NCI-H1105 (cell line): ENCODE measurements at places on chromosomes 12 and 14.

GRCh38 chr12:47039079-47039478 lies 40.3 kb upstream of the PCED1B start:
- DNase-seq: no peak

DNA sequence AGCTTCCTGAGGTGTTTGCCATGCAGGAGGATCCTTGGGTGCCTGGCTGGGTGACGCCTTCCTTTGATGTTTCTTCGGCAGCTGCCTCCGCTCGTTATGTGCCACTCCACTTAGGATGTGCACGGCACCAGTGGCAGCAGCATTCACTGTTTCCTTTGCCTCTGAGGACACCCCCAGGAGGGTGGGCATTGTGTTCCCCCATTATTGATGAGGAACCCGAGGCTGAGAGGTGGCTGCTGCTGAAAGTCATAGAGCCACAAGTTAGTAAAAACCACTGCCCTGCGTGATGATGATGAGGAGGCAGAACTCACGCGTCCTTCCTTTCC lies 41.2 kb downstream of the EP400 start:
- no peak for DNase-seq

- DNase-seq: no peak
Observed at GRCh38 chr14:62759796-62760195, 285.5 kb downstream of the KCNH5 start.

DNA sequence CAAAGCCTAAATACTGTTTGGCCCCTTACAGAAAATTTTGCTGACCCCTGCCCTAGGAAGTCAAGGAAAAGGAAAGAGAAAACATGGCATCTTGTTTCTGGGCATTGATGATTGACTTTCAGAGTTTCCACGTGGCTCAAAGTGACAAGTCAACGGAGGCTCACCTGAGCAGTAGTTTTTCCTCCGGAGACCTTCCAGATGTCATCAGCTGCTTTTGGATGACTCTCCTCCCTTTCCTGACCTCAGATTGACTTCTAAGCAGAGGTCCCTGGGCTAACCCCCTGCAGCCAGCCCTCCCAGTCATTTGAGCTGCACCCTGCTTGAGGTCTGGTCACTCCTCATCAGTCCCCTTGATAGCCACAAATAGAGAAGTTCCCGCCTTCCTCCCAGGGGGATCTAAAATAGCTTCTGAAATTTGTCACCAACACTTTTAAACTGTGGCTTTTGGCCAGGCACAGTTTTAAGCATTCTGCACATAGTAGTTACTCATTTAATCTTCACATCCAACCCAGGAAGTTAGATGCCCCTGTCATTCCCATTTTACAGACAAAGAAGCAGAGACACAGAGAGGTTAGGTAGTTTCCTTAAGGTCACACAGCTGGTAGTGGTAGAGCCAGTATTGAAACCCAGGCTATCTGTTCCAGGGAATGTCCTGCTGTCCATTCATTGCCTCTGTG lies 143.4 kb downstream of the CHST11 start:
- no peak for DNase-seq

DNA sequence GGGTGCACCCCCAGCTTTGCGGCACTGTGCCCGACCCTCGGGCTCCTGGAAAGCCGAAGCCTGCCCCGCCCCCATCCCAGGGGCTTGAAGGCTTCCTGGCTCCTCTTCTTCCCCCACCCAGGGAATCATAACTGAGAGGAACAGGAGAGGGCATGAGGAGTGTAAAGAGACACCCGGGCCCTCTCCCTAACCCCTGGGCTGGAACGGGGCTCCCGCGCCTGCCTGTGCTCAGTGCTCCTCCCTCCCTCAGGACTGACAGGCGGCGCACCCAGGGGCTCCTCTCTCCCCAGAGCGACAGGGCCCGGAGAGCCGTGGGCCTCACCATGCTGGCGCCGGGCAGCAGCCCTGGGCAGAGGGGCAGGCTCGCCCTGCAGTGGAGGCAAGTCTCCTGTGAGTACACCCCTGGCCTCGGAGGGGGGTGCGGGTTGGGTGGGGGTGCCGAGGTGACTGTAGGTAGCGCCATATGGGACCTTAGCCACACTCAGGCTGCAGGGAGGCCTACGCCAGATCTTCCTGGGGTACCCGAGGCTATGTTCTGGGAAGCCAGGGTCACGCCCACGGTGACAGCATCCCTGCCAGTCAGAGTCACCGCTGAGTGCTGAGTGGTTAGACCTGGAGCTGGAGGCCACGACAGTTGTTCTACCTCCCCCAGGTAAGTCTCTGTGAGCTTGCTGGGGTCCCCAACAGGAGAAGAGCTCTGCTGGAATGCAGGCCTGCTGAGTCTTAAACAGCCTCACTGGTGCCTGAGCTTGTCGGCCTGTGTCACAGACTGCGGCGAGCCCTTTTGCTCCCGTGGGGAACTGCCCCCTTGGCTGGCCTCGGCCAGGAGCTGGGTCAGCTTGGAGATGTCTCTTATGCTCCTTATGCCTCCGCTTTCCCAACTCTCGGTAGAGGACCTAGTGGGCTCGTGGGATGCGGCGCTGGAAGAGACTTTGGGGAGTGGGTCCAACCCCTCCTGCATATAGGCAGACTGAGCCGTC lies 7.8 kb downstream of the LRTM2 start:
- no peak for DNase-seq

- no peak for DNase-seq
Observed at GRCh38 chr12:14723763-14724162, 27.4 kb upstream of the GUCY2C start.
